Uterus (tissue), 4 donors: ENCODE measurements at places on chromosomes 12 and 14.

GRCh38 chr14:62381311-62382070 lies 619.3 kb downstream of the SNAPC1 start:
- DNase-seq = no peak

DNA sequence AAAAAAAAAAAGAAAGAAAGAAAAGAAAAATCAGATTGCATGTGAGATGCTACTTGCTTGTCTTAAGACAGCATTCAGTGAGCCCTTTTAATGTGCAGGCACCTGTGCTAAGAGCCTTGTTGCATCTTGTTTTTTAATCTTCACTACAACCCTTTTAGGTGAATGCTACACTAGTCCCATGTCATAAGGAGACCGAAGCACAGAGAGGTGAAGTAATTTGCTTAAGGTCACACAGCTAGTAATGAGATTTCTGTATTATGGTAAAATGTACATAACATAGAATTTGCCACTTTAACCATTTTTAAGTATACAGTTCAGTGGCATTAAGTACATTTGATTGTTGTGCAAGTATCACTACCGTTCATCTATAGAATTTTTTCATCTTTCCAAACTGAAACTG lies 32.1 kb upstream of the PWP1 start:
- no peak for DNase-seq

DNA sequence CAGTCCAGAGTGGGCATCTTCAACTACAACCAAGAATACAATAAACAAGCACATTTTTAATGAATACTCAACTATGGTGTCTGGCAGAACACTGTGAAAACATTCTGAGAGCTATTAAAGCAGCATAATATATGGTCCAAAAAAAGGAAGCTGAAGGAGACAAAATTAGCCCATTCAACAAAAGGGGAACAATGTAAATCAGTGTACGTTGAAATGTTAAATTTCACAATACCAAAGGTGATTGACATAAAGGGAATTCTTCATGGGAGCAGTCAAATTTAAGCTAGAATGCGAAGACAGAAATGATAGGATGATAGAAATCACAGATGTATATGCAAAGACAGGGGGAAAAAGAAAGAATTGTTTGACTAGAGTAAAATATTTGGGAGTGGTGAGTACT lies 41.3 kb upstream of the SYCP3 start:
- no peak for DNase-seq

DNA sequence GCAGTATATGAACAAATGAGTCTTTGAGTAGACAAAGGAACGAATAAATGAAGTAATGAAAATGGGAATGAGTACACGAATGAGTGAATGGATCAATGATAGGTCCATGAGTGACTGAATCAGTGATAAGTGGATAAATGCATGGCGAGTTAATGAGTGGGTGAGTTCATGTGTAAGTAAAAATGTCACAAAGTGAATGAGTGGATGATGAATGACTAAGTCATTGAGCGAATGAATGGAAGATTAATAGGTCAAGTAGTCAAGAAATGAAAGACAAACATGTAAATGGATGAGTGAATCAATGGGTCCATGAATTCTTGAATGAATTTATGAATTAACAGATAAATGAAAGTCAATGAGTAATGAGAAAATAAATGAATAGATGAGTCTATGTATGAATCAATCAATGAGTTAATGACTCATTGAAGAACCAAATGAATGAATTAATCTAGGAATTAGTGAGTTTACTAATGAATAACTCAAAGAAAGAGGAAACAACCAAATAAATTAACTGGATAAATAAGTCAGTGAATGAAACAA lies 97.3 kb upstream of the RTL1 start:
- no peak for DNase-seq

DNA sequence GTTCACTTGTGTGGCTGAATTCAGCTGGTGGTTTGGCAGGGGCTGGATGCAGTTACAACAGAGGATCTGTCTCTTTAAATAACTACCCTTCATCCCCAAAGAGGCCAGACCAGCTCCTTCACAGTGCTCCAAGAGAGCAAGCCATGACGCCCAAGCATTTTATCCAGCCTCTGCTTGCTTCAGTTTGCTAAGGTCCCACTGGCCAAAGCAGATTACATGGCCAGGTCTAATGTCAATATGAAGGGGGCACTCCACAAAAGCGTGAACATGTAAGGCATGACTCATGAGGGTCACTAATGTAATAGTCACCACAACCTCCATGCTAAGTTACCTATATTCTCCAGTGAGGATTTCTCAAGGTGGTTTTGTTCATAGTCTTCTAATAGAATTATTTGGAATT lies 62.9 kb downstream of the MARK3 start:
- DNase-seq = no peak

- no peak for DNase-seq
These were observed 10.1 kb downstream of the VDR start for GRCh38 chr12:47894652-47895051.

GRCh38 chr12:28026701-28027100 lies 54.2 kb upstream of the PTHLH start:
- no peak for DNase-seq

DNA sequence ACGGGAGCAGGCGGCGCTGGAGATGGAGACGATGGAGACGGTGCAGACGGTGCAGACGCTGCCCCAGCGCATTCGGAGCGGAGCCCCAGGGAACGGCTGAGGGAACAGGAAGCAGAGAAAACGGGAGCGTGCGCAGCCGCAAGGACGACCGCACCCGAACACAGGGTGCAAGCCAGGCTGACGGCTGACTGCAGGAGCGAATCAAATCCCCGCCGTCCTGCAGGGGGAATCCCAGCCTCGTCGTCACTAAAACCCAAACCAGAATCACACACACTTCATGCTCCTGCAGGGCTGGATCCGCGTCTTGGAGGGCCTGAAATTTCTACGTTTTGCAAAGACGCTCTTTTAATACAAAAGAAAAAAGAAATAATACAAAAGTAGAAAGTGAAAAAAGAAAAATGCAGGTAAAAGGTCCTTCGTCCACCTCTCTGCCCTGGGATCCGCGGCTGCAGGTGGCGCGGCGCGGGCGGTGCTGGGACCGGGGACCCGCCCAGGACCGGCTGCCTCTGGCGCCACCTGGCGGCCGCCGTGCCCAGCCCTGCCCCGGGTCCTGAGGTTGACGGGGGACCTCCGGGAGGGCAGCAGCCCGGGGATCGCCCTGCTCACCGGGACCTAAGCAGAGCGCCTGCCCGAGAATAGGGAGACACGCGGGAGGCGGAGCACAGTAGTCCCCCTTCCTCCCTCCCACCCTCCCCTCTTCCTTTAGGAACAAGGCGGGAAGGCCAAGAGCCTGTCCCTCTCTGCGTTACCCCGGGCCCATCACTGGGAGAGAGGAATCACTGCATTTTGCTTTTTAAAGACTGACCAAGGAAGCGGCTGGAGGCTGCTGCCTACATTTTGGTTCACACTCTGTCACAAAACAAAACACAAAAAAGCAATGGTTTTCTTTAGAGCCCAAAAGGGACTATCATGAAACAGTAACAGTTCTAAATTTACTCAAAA lies 20.1 kb downstream of the STX2 start:
- peak; percentile 55 for DNase-seq

GRCh38 chr12:27290501-27291168 lies 42.0 kb upstream of the BMAL2 start:
- no peak for DNase-seq

GRCh38 chr14:104545151-104545941 lies 34.2 kb upstream of the C14orf180 start:
- no peak for DNase-seq

- no peak for DNase-seq
These were observed 19.1 kb downstream of the SINHCAF start for GRCh38 chr12:31306866-31307265.

GRCh38 chr14:32996343-32996742 lies 57.7 kb downstream of the NPAS3 start:
- DNase-seq = no peak

GRCh38 chr14:47778631-47779030 lies 103.2 kb upstream of the MDGA2 start:
- no peak for DNase-seq

DNA sequence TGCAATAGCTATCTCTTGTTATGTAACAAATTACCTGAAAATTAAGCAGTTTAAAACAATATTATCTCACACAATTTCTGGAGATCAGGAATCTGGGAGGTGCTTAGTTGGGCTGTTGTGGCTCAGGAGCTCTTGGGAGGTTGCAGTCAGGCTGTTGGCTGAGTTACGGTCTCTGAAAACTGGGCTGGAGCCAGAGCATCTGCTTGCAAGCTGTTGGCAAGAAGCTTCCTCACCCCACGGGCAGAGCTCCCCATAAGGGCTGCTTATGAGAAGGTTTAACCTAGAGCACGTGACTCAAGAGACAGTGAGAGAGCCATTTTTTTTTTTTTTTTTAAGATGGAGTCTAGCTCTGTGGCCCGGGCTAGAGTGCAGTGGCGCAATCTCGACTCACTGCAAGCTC lies 346.8 kb downstream of the ATP23 start:
- DNase-seq = no peak

GRCh38 chr14:42374332-42374731 lies 767.7 kb downstream of the LRFN5 start:
- DNase-seq = no peak

DNA sequence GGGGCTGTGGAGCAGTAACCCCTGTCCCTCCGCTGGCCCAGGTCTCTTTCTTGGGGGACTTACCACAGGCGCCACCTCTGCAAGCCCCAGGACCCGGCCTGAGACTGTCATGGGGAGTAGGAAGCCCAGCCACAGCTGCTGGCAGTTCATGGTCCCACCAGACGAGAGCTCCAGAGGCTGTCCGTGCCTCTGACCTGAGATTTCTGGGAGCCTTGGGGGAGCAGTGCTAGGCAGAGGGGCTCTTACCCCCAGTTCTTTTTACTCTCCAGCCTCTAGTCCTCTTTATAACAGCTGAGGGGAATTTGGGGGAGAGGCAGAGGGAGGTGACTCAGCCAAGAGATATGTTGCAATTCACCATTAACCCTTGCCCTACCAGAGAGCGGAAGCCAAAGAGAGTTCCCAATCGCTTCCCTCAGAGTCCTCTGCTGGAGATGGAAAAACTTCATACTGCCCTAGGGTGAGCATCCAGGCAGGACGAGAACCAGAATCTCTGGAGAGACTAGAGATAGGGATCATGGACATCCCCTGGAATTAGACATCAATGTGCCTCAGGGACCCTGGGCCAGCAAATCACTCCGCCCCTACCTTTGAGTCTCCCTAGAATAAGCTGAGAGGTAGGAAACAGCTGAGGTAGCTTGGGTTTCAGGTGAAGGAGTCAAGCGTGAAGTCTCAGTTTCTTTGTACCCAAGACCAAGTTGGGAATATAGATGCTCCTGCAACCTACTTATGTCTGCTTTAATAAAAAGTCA lies at the start of gene MMP19:
TSS of gene MMP19 (minus strand) at position 256 of the 749 bp plus-strand sequence. CDS start at position 150, 106 bp downstream.
- DNase-seq = peak; percentile 80

DNA sequence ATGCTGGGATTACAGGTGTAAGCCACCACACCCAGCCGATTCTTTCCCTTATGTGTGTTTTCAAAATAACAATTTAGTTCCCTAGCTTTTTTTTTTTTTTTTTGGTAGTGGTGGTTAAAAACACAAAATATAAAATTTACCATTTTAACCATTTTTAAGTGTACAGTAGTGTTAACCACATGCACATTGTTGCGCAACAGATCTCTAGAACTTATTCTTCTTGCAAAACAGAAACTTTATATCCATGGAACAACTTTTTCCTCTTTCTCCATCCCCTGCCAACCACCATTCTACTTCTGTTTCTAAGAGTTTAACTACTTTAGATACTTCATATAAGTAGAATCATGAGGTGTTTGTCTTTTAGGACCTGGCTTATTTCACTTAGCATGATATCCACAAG lies 1.1 kb upstream of the NDUFA12 start:
- no peak for DNase-seq

DNA sequence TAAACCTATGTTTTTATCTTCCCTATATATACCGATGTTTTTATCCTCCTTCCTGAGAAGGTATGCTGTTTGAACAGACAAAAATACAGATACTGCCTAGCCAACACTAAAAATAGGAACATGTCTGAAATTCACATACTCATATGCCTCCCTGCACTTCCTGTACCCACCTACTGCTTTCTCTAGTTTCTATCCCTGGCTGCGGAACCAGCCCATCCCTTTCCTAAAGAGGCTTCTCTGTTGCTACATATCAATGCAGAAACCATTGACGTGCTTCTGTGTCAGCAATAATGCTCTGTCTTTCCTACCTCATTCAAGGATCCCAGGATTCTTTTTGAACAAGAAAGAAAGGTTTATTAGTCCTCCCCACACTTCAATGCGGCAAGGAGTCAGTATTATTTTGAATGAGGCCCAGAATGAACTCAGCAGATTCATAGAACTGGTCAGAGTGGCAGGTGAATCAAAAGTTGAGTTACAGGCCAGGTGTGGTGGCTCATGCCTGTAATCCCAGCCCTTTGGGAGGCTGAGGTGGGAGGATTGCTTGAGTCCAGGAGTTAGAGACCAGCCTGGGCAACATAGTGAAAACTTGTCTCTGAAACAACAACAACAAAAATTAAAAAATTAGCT lies 67.8 kb upstream of the NAP1L1 start:
- no peak for DNase-seq

- DNase-seq = no peak
These were observed 96.8 kb downstream of the LGR5 start for GRCh38 chr12:71536279-71536938.

DNA sequence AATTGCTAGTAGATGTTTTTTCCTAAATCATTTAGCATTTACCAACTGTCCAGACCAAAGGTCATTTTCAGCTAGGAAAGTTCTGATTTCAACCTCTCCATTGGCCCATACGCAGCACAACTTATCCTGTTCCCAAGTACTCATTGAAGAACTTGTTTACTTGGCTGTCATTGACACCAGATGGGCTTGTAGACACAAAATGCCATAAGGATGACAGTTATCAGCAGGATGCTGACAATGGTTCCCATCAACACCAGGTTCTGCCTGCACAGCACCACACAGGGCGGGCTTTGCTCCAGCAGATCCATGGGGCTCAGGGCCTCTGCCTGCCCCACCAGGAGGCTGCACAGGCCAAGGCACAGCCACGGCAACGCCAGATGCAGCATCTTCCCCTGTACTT lies 36.5 kb upstream of the TMPRSS12 start:
- no peak for DNase-seq

GRCh38 chr14:97262336-97262735 lies 465.2 kb downstream of the VRK1 start:
- DNase-seq = no peak

GRCh38 chr14:74660167-74660566 lies 48.1 kb upstream of the LTBP2 start:
- DNase-seq = no peak

DNA sequence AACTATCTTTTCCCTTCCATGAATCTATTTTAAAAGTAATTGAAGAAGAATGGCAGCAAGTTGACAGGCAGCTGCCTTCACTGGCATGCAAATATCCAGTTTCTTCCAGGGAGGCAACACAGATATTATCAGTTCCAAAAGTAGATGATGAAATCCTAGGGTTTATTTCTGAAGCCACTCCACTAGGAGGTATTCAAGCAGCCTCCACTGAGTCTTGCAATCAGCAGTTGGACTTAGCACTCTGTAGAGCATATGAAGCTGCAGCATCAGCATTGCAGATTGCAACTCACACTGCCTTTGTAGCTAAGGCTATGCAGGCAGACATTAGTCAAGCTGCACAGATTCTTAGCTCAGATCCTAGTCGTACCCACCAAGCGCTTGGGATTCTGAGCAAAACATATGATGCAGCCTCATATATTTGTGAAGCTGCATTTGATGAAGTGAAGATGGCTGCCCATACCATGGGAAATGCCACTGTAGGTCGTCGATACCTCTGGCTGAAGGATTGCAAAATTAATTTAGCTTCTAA lies 18.4 kb downstream of the TMPO start:
- no peak for DNase-seq
